ENCODE measurements at places on chromosomes 6 and 20.

GRCh38 chr20:9741996-9742395 lies 96.9 kb downstream of the PAK5 start:
- no peak for DNase-seq
- no peak overlapping the region for H3K4me3 ChIP-seq
- no peaks in the 10 kb centered on the region for H3K4me1 ChIP-seq
- H3K36me3 ChIP-seq = no peaks in the 10 kb centered on the region
- no peaks in the 10 kb centered on the region for H3K27me3 ChIP-seq

DNA sequence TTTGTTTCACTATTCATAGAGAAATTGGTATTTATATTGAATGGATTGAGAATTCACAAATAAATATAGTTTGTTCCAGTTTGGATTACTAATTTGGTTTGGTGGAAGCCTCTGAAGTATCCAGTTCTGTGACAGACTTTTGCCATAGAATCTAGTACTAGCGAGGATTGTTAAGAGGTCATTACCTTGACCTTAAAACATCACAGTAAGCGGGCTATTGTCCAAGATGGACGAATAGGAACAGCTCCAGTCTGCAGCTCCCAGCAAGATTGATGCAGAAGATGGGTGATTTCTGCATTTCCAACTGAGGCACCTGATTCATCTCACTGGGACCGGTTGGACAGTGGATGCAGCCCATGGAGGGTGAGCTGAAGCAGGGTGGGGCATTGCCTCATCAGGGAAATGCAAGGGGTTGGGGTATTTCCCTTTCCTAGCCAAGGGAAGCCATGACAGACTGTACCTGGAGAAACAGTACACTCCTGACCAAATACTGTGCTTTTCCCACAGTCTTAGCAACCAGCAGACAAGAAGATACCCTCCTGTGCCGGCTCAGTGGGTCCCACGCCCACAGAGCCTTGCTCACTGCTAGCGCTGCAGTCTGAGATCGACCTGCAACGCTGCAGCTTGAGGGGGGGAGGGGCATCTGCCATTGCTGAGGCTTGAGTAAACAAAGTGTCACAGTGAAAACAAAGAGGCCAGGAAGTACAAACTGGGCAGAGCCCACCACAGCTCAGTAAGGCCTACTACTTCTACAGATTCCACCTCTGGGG lies 66.4 kb upstream of the NEDD9 start:
- DNase-seq = no peak
- no peaks in the 10 kb centered on the region for H3K27me3 ChIP-seq
- no peaks in the 10 kb centered on the region for H3K4me1 ChIP-seq
- no peak overlapping the region for H3K27ac ChIP-seq

GRCh38 chr6:7813704-7814103 lies 87.8 kb downstream of the BMP6 start:
- H3K27ac ChIP-seq = no peak overlapping the region
- H3K4me3 ChIP-seq = no peak overlapping the region
- no peak for DNase-seq
- no peaks in the 10 kb centered on the region for H3K36me3 ChIP-seq
- H3K27me3 ChIP-seq = no peaks in the 10 kb centered on the region

- no peaks in the 10 kb centered on the region for H3K36me3 ChIP-seq
- no peak for DNase-seq
- H3K4me3 ChIP-seq = no peak overlapping the region
- H3K4me1 ChIP-seq = no peaks in the 10 kb centered on the region
Measured at GRCh38 chr6:129136751-129137150, 253.8 kb downstream of the LAMA2 start.

DNA sequence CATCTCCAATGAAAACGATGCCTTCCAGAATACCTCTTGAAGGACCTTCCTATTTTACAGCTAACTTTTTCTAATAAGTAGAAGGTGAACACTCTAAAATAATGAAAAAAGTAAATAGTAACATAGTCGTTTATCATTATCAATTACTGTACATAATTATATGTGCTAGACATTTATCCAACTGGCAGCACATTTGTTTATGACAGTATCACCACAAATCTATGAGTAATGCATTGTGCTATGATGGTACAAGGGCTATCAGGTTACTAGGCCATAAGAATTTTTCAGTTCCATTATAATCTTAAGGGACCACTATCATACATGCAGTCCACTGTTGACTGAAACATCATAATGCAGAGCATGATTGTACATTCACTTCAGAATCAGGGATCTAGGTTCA lies 68.4 kb downstream of the ATG5 start:
- H3K4me1 ChIP-seq = no peaks in the 10 kb centered on the region
- no peak overlapping the region for H3K4me3 ChIP-seq
- no peak for DNase-seq
- H3K27me3 ChIP-seq = no peaks in the 10 kb centered on the region
